Melanocyte of skin (primary cell): ENCODE measurements at places on chromosomes 3 and 15. TPM values are rescaled to one million over a fixed set of nuclear protein-coding genes. Genes with fewer than 3 reads are reported as not detected.

NISCH gene
- total RNA-seq = 50.6 and 65.4 TPM in 2 replicates

COMMD2 gene
- 28.3 and 39.6 TPM in 2 replicates for total RNA-seq

LMAN1L gene
- total RNA-seq = under 0.01 and 0.15 TPM in 2 replicates

APOD gene
- 162 and 286 TPM in 2 replicates for total RNA-seq

TLNRD1 gene
- total RNA-seq = 39.2 and 39.3 TPM in 2 replicates

LRRK1 gene
- 8.6 and 14.9 TPM in 2 replicates for total RNA-seq

SCAANT1 gene
- total RNA-seq = not detected in 2 replicates

CCR1 gene
- total RNA-seq = 1.5 TPM in 1 of 2 replicates, not detected in the other

GOLGA6A gene
- under 0.01 TPM in 1 of 2 replicates, not detected in the other for total RNA-seq

PSTPIP1 gene
- total RNA-seq = 0.31 TPM in 1 of 2 replicates, not detected in the other

FAM3D gene
- total RNA-seq = not detected in 2 replicates

PLOD2 gene
- 29.0 and 39.3 TPM in 2 replicates for total RNA-seq

PLA2G4E gene
- total RNA-seq = not detected in 2 replicates

CDC25A gene
- total RNA-seq = 7.9 and 8.4 TPM in 2 replicates

KLHL40 gene
- not detected in 2 replicates for total RNA-seq

SPATA16 gene
- total RNA-seq = not detected in 2 replicates

ATG3 gene
- total RNA-seq = 92.2 and 100 TPM in 2 replicates
